IMR-90 (cell line): ENCODE measurements at places on chromosomes 16 and 17. TPM values are rescaled to one million over a fixed set of nuclear protein-coding genes. Genes with fewer than 3 reads are reported as not detected.
A peak's percentile ranks its signal among the peaks of the same experiment; 100 is the strongest.

GRCh38 chr16:72362973-72363372 is 191.0 kb upstream of the PMFBP1 start:
- H3K4me3 ChIP-seq = no peak overlapping the region
- no peak overlapping the region for H3K27ac ChIP-seq
- 0 out of 2 replicates have a peak, but pooled peaks cover 2% of the 10 kb centered on the region for H3K4me1 ChIP-seq

- peak overlapping the region; percentile 87 for H3K27ac ChIP-seq
- H3K4me1 ChIP-seq = peaks cover 15% of the 10 kb centered on the region
- no peaks in the 10 kb centered on the region for H3K36me3 ChIP-seq
- H3K27me3 ChIP-seq = no peaks in the 10 kb centered on the region
Observed at GRCh38 chr17:1577182-1577581, 14.6 kb upstream of the PITPNA start.

- peak; percentile 90 for DNase-seq
- no peak overlapping the region for H3K27ac ChIP-seq
- H3K4me1 ChIP-seq = 0 out of 2 replicates have a peak, but pooled peaks cover 5% of the 10 kb centered on the region
- H3K4me3 ChIP-seq = no peak overlapping the region
- no peaks in the 10 kb centered on the region; the same call in 1 of the 2 replicates for H3K36me3 ChIP-seq
Observed at GRCh38 chr16:69865701-69866100, 85.4 kb upstream of the CLEC18A start.

- H3K27ac ChIP-seq = no peak overlapping the region
- no peaks in the 10 kb centered on the region for H3K4me1 ChIP-seq
- H3K4me3 ChIP-seq = no peak overlapping the region
Observed at GRCh38 chr16:54696522-54696921, 234.1 kb upstream of the IRX5 start.

- H3K4me1 ChIP-seq = peaks cover 11% of the 10 kb centered on the region
- peaks cover 22% of the 10 kb centered on the region for H3K36me3 ChIP-seq
- peak overlapping the region; percentile 65 for H3K4me3 ChIP-seq
Observed at GRCh38 chr17:2337544-2338314, 428 bp downstream of the SGSM2 start.

- H3K4me1 ChIP-seq = no peaks in the 10 kb centered on the region
- H3K27ac ChIP-seq = no peak overlapping the region
- DNase-seq = no peak
- H3K4me3 ChIP-seq = no peak overlapping the region
- no peaks in the 10 kb centered on the region for H3K36me3 ChIP-seq
Observed at GRCh38 chr17:33572615-33573014, 279.5 kb upstream of the ASIC2 start.

DNA sequence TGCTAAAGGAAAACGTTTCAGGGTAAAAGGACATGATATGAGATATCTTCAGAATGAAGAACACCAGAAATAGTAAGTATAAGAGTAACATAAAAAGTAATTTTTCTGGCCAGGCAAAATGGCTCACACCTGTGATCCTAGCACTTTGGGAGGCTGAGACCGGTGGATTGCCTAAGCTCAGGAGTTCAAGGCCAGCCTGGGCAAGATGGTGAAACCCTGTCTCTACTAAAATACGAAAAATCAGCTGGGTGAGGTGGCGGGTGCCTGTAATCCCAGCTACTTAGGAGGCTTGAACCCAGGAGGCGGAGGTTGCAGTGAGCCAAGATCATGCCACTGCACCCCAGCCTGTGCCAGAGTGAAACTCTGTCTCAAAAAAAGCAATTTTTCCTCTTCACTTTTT is 56.6 kb upstream of the NFAT5 start:
- no peak overlapping the region for H3K4me3 ChIP-seq
- no peak overlapping the region for H3K27ac ChIP-seq
- peaks cover 5% of the 10 kb centered on the region; the same call in 1 of the 2 replicates for H3K4me1 ChIP-seq
- DNase-seq = no peak

DNA sequence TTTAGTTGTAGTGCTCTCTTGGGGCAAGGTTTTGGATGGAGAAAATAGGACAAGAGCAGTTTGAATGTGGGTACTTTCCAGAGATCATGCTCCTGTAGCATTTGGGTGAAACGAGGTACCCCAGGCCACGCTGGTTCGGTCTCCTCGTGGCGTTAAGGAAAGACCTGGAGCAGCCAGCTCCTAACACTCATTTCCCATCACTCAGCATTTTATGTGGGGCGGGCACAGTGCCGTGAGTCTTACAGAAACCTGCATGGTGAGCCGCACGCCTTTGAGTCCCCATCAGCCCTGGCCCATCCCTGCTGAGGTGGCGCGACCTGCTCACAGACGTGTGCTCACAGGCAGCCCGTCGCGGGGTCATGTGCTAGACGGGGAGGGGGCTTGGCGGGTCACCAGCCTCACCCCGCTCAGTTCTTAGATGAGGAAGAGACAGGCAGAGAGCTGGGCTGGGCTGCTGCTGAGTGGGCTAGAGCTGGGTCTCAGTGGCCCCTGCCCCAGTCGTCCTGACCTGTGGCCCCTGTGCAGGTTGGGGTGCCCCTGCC is 37.3 kb downstream of the TBCD start:
- no peak overlapping the region for H3K27ac ChIP-seq
- no peaks in the 10 kb centered on the region for H3K27me3 ChIP-seq
- peaks cover 7% of the 10 kb centered on the region for H3K4me1 ChIP-seq
- DNase-seq = no peak

DNA sequence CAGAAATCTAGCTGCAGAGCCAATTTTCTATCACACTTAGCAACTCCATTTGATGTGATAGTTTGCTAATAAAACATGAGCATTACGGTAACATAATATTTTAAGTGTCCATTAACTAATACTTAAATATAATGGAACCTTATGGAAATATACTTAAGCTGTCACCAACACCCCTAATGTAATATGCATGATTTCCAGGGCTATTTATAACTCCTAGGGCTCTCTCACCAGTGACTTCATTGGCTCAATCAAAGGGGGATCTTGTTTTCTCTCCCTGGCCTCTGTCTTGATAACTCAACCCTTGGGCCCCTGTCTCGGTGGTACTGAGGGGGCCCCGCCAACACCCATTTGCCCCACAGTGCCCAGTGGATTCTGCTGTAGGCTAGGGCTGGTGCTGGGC is 170.4 kb downstream of the SALL1 start:
- H3K27me3 ChIP-seq = no peaks in the 10 kb centered on the region
- no peaks in the 10 kb centered on the region for H3K36me3 ChIP-seq
- H3K27ac ChIP-seq = no peak overlapping the region
- DNase-seq = no peak
- no peaks in the 10 kb centered on the region for H3K4me1 ChIP-seq

GRCh38 chr17:49046912-49047311 is 49.7 kb downstream of the IGF2BP1 start:
- H3K4me1 ChIP-seq = no peaks in the 10 kb centered on the region
- no peaks in the 10 kb centered on the region for H3K27me3 ChIP-seq
- H3K36me3 ChIP-seq = peaks cover 83% of the 10 kb centered on the region
- H3K27ac ChIP-seq = no peak overlapping the region
- H3K4me3 ChIP-seq = no peak overlapping the region

NPTX1 gene
- 20.8 and 23.3 TPM in 2 replicates for total RNA-seq

CPHXL2 gene
- total RNA-seq = not detected in 2 replicates

SLFN12 gene
- 38.9 and 48.6 TPM in 2 replicates for total RNA-seq

LLGL2 gene
- 0.54 and 0.56 TPM in 2 replicates for total RNA-seq
